ENCODE measurements at places on chromosomes 5 and 9.

DNA sequence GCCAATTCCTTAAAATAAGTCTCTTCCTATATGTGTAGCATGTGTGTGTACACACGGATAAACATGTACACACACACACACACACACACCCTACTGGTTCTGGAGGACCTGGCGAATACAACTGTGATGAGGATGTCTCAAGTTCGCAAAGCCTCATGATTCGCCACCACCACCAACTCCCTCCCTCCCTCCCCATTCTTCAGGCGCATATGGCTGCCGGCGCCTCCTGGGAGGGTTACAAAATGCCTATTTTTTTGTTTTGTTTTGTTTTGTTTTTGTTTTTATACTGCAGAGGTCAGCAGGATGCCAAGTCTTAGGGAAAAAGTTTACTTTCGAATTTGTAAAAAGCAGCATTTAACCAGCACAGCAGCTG, 88.0 kb downstream of the DAP start:
- DNase-seq = no peak

GRCh38 chr9:121906074-121906870, 186.8 kb downstream of the TTLL11 start:
- DNase-seq = no peak

- no peak for DNase-seq
Measured at GRCh38 chr9:24572406-24572805, 26.7 kb upstream of the IZUMO3 start.

DNA sequence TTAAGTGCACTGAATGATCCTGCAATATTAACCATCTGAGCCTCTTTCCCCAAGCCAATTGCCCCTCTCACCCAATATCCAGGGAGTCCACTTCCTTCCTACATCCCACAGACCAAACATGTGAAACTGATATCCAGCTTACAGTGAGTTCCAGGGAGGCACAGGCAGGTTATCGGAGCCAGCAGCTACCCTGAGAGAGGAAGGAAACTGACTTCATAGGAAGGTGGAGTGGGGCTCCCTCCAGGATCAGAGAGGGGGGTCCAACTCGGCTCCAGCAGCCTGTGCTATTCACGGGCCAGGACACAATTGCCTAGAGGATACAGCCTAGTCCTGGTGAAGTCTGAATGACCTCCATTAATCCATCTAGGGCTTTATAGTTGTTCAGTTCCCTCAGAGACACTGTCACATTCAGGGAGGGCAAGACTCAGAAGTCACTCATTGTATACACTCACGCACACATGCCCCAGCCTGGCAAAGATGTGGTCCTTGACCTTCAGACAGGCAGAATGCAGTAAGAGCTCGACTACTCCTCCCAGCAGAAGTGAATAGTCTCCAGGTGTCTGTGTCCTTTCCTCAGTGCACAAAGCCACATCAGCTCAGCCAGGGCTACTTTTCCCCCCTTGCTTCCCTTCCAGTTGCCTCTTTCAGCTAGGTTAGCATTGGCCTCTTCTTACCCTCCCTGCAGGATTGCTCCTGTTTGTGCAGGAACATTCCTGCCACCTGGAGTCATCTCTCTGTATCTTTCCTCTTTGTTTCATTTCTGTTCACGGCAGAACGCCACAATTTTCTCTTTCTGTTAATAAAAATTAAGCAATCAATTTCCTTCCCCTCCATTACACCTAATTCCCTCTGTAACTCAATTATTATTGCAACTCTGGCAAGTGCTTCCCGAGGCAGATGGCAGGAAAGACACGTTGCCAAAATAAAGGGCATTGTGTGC, 501.7 kb downstream of the ARHGEF28 start:
- DNase-seq = no peak

- no peak for DNase-seq
Measured at GRCh38 chr9:127411122-127411521, 13.1 kb upstream of the ZNF79 start.

DNA sequence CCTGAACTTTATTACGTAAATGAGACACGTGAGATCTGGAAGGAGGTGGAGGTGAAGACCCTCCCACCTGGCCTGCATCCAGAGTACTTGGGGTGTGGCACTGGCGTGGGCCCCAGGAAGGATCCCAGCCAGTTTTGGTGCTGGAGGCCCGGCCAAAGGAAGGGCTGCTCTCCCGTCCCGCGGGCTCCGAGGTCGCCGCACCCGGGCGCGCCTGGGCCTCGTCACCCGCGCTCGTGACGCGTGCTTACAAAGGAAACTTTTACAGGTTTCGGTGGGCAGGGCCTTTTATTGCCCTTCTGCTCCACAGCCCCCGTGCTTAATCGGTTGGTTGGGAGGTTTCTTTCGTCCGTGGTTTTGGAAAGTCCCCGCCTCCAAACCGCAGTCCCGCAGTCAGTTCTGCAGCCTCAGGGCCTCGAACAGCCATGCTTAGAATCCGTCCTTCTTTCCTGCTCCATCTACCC, 29.2 kb downstream of the CDKN2A start:
- peak; percentile 37 for DNase-seq

- no peak for DNase-seq
Measured at GRCh38 chr5:127664093-127664492, 15.2 kb downstream of the CTXN3 start.

DNA sequence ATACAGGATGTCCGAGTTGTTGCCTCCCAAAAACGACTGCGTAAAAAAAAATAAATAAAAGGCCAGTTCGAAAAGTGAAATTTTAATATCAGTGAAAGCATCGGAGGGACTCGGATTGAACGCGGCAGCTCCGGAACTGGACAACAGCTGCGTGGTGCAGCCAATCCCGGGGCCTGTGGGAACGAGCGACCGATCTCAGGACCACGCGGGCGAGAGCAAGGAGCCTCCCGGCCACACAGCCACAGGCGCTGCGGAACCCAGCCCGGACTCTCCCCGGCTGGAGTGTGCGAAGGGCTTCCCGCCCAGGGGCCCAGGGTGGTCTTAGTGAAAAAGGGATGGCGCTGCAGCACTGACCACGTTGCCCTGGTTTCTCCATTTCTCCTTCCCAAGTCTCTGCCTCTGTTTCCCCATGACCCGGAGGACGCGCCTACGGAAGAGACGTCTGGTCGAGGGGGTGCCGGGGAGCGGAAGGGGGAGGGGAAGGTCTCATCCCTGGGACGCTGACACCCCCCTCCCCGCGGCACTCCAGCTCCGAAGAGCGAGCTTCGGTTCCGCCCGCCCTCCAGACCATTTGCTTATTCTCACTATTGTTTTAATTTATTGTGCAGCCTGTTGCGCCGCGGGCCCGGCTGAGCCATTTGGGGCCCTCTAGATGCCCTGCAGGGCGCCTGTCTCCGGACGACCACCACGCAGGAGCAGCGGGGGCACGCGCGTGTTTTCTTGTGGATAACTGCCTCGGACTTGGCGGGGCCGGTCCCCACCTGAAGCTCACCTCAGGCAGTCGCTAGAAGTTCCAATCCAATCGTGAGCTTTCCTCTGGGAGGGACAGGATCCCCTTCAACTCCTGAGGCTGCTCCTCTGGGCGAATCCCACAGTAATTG, 303.0 kb downstream of the PARP8 start:
- peak; percentile 29 for DNase-seq

DNA sequence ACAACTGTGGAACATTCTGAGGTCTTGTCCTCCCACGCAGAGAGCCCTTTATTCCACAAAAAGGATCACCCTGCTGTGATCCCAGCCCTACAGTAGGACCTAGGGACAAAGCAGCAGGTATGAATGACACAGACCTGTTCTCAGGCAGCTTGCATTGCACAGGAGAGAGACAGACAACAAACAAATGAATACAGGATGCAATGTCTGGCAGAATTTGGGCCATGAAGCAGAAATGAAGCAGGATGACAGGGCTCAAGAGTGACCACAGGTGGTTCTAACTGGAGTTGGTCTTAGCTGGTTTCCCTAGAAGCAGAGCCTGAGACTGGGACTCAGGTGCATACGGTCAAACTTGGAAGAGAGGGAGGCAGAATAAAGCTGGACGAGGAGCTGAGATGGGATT, 388.8 kb downstream of the CDK5RAP2 start:
- DNase-seq = no peak

DNA sequence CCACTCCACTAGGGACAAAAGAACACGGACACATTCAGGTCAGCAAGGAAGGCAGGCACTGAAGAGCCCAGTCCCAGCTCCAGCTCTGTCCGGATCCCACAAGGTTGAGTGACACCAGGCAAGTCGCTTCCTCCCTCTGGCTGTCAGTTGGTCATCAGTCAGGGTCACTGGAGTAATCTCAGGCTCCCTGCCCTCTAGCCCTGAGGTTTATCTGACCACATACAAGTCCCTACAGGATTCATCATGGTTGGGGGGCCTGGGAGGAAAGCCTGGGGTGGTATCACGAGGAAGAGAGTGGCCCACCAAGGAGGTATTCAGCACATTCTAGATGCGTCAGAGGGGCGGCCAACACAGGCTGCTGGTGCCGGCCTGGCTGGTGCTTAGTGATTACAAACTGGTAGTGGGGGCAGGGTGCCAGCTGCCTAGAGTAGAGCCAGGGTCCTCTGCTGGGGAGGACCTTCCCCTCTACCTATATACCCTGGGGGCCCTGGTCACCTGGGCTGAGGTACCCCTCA, 81.5 kb downstream of the SHB start:
- no peak for DNase-seq

DNA sequence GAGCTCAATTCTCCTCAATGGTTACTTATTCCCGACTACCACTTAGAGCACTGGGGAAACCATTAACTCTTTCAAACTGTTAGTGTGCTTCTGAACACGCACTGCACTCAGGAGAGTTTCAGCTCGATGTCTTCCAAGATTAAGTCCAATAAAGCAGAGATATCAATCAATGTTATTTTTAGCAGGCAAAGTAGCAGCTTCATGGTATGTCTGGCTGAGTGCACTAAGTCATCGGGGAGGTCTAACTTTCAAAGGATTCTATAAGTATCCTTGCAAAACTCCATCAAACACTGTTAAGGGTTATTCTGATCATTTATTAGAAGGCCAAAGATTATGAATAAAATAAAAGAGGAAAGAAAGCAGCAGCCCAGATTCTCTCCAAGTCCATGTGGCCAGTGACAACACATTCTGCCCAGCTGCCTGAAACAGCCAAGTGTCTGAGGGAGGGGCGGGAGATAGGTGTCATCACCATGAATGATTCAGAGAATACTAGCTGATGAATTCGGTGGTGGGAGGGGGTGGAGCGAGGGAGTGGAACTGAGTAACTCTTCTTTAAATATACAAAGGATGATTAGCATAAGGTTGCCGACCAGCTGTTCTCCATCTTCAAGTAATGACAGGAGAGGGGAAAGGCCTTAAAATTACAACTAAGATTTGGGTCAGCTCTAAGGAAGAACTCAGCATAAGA, 21.3 kb downstream of the NREP start:
- DNase-seq = peak; percentile 59

- no peak for DNase-seq
Measured at GRCh38 chr5:122909470-122910100, 64.2 kb downstream of the SNX24 start.

- no peak for DNase-seq
Measured at GRCh38 chr5:66436721-66437120, 159.5 kb upstream of the MAST4 start.

DNA sequence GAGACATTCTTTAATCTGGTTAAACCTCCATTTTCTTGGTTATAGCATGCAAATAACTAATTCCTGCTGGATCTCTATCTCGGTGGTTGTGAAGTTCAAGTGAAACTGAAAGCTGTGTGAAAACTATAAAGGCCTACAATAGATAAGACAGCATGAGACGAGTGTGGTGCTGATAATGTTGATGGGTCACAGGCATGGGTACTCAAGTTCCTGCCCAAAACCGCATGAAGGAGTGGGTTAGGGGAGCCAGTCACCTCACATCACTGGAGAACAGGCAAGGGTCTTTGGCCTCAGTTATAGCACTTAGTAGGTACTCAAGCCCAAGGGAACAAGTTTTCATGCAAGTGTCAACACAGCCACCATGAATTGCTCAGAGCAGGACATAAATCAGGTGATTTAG, 16.7 kb downstream of the HMHB1 start:
- DNase-seq = no peak

DNA sequence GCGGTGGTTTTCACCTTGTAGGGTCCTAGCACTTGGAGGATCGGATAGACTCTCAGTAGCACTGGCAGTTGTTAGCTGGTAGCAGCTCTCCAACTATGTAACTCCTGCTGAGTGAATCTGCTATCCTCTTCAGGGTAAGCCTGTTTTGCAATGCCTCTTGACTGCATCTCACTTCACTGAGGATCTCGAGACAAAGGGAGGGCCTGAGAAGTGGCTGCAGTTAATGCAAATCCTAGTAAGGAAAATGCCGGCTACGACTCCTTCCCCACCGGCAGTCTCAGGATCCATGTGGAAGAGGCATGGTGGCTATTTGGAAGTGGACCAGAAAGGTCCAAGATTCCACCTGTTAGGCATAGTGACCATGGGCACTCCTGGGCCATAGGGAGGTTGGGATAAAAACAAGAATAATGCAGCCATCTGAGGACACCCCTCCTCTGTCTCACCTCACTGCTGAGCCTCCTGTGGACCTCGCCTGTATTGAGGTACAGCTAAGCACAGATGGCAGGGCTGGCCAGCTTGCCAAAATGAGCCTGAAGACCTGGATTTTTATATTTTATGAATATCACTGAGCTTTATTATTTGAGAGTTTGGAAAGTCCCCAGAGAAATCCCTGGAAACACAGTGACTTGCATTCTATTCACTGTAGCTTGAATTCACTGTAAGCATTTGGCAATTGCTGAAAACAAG, 146.0 kb downstream of the LIFR start:
- no peak for DNase-seq

DNA sequence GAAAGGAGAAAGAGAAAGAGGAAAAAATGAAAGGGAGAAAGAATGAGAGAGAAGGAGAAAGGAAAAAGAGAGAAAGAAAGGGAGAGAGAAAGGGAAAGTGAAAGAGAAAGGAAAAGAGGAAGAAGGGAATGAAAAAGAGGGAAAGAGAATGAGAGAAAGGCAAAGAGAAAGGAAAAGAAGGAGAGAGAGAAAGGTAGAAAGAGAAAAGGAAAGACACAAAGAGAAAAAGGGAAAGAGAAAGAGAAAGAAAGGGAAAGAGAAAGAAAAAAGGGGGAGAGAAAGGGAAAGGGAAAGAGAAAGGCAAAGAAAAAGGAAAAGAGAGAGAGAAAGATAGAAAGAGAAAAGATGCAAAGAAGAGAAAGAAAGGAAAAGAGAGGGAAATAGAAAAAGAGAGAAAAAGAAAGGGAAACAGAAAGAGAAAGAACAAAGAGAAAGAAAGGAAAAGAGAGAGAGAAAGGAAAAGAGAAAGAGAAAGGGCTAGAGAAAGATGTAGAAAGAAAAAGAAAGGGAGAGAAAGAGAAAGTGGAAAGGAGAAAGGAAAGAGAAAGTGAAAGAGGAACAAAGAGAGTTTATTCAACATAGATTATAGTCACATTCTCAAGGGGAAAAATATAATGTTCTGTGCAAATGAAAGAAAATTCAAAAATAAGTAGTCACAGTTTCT, 165.2 kb downstream of the TMEM38B start:
- DNase-seq = no peak

DNA sequence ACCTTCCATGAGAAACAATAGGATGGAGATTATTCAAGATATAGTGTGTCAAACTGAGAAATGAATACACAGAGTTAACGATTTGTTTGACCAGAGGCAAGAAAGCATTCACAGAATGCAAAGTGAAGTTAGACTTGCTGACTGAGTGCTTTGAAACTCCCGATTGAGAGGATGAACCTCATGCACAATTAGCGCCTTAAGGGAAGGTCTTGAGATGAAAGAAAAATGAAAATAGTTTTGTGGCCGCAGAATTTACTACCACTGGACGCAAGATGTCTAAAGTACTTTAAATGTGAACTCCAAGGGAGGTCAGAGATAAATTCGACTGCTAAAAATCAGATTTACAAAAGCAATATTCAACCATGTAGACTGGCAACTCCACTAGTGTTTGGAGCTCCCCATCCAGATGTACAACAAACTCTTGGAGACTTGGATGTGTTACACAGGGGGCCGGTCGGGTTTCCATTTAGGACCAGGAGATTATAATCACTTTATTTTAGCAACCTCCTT, 707 bp upstream of the RIMOC1 start:
- no peak for DNase-seq

- DNase-seq = peak; percentile 69
Measured at GRCh38 chr9:99259231-99259918, 37.3 kb downstream of the SEC61B start.
